ENCODE measurements at places on chromosomes 2 and 18.

- DNase-seq, result peak; percentile 45
Observed at GRCh38 chr2:160278879-160279177, 78.8 kb upstream of the ITGB6 start.

- no peak for DNase-seq
Observed at GRCh38 chr2:239581352-239581901, 180.6 kb upstream of the HDAC4 start.

DNA sequence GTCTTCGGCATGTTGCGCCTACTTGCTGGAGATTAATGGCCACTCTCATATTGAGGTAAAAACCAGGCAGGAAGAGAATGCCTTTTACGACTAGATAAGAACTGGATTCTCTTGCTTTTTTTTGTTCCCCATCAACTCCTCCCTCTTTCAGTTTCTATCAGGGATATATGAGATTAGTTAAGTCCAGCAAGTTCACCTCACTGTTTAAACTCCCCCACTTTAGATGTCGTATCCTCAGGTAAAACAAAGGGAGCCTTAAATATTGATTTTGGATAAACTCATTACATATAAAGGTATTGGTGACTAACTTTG lies 98.4 kb downstream of the PLEKHM3 start:
- no peak for DNase-seq

DNA sequence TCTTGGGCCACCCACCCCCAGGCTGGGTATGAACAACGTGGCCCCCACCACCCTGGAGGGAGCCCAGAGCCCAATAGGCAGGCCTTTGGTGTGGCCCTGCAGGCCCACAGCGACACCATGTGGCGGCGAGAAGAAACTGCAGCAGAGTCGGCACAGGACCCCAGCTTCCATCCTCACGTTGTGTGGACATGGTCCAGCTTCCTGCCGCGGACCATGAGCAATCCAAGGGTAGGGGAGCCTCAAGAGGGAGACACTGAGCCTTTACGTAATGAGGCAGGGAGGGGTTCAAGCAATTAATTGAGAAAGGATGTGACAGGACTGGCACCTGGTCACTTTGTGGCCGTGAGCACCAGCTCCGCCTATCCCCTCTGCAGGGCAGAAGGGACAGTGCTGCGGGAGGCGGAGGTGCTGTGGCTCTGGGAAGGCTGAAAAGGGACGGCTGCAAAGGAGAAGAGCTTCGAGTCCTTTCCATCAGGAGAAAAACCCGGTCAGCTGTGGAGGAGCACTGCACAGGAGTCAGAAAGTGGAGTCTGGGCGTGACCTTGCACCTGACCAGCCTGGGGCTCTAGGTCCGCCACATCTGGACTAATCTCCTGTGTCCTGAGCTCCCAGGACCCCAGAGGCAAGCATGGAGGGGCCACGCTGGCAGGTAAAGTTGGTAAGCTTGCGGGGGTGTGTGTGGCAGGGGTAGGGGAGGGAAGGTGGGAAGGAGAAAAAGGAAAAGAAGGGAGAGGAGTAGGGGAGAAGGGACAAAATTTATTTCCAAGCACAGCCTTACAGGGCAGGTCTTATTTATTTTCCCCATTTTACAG lies 44.9 kb downstream of the TMEM37 start:
- peak; percentile 30 for DNase-seq

DNA sequence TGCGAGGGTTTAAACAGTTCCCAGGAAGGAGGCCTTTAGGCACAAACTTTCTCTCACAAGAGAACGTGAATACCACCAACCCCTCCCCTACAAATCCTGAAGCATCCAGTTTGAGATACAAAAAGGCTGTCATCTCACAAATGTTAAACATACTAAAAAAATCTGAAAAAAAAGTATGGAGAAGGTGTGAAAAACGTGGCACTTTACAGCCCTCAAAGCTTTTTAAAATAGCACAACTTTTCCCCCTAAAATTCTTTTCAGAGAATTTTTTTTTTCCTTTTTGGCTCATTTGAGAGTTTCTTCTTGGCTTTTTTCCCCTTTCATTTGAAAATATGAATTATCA lies 10.1 kb downstream of the ZEB2 start:
- DNase-seq, result no peak

GRCh38 chr2:234448506-234449184 lies 48.2 kb downstream of the ARL4C start:
- DNase-seq, result peak; percentile 56

DNA sequence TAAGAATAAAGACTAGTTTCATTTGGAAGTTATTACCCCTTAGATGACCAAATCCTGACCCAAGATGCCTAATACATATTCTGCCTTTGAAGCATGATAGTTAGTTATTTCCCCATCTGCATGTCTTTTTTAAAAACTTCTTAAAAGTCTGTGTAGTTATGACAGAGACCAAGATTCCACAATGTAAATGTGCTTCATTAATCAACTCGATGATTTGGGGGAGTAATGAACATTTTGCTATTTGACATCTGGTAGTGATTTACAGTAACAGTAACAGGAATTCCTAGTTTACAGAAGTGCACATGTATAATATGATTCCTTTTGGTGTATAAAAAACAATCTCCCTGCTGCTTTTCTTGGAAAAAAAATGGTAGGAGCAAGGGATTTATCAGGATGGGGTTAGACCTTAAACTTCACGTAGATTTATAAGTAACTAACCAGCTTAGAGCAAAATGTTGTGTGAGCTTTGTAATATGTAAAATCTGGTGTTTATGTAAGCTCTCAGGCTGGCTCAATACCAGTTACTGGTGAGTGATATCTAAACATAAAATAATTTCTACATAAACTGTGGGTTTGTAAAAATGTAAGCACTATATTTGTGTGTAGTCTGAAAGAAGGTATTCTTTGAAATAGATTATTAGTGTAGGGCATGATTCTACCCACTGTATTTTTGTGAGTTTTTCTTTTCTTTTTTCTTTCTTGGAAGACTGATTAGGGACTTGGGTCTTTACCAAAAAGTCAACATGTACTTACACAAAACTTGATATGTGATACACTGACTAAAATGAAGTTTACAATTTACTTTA lies 641.6 kb downstream of the EPHA4 start:
- no peak for DNase-seq

- no peak for DNase-seq
Observed at GRCh38 chr2:70454936-70455544, 98.6 kb downstream of the TGFA start.

- no peak for DNase-seq
Observed at GRCh38 chr2:236550290-236550689, 19.3 kb upstream of the ACKR3 start.

GRCh38 chr2:169023161-169023560 lies 8.0 kb downstream of the ABCB11 start:
- no peak for DNase-seq

- no peak for DNase-seq
Observed at GRCh38 chr2:189681203-189681602, 6.7 kb downstream of the ANKAR start.

DNA sequence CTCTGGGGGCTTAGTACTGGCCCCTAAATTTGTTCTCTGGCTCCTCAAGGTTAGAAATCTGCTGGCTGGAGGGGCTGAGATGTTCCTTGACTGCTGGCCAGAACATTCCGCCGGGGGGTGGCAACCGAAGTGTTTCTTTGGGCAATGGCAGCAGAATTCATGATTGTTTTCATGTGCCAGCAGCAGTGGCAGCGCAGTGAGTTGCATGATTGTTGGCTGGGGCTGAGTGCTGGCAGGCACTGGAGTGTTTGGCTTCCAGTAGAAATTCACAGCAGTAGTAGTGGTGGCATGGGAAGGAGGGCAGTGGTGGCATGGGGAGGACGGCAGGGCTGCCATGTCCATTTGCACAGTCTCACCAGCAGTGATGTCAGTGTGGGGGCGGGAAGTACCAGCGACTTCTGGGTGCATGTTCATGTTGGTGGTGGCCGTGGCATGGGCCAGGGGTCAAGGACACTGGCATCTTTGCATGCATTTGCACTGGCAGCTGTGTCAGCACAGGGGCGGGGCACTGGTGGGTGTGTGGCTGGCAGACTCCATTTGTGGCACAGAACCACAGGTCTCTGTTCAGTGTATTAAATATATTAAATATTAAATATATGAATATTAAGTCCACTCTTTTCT lies 130.6 kb upstream of the CDH7 start:
- no peak for DNase-seq

- no peak for DNase-seq
Observed at GRCh38 chr2:152542337-152542994, 174.8 kb downstream of the PRPF40A start.

DNA sequence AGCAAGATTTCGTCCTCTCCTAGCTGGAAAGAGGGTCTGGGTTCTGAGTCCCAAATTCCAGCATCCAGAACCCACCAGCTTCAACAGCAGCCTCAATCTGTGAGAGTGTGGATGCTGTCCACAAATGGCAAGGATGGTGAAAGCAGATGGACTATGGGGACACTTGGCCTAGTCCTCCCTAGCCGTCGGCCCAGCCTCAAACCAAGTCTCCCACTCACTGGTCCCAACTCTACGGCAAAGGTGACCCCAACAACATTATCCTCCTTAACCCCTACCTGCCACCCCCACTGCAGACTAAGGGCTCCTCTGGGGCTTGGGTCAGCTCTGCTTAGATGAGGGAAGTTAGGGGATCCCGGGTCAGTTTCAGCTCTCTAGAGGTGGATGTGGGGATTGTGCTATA lies 57.3 kb downstream of the TNS1 start:
- no peak for DNase-seq

DNA sequence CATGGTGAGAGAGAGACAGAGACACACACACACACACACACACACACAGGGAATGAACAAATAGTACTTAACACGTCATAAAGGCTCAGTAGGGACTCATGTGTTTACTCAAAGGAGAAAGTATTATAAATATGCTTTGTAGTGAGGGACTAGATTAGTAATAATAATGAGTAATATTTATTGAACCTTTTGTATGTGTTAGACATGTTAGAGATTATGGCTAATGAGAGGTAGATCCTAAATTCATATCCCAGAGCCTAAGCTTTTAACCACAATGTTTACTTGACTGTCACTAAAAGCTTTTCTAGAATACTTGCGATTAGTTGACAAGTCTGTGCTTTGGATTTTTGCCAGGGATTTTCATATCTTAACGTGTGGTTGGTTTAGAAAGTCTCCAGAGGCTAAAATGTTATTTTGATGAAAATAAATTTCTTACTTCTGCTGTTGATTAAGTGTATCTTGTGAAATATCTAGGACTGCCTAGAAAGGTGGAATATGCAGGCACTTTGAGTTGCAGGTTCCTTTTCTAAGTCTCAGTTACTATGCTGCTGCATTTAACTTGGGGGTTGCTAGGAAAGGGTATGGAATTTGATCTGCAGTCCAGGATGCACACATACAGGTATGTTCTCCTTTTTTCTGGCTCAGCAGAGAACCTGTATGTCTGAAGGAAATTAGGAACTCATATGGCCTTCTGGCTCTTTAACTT lies 64.5 kb downstream of the UBR3 start:
- no peak for DNase-seq

GRCh38 chr2:75140288-75140687 lies 59.0 kb downstream of the TACR1 start:
- no peak for DNase-seq

DNA sequence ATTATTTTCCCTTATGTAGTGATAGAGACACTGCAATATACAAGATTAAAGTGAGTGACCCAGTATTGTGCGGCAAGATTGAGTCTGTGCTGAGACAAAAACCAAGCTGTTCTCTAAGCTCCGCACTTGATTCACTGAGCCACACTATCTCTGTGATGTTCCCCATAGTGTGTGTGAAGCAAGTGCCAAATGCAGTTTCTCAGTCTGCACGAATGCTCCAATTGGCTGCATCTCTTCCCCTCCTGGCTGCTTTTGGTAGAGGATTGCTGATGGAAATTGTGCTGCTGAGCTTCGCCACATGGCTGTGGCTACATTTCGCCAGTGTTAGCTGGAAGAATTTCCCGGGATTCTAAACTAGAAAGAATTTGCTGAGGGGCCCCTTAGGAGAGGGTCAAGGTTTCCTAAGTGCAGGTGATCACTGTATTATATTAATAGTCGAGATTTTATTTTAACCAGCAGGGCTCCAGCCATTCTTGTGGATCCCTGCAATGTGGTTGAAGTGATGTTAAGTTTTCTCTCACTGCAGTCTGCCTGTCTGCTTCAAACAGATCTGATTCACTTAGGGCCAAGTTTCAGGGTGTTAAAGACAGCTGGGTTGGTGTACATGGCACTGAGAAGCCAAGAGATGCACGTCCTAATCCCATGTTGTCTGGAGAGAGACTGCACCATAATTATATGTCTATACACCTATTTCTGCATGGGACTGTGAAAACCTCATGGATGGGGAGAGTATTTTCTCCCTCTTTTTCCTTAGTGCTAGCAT lies 317.2 kb downstream of the DCC start:
- DNase-seq, result no peak

DNA sequence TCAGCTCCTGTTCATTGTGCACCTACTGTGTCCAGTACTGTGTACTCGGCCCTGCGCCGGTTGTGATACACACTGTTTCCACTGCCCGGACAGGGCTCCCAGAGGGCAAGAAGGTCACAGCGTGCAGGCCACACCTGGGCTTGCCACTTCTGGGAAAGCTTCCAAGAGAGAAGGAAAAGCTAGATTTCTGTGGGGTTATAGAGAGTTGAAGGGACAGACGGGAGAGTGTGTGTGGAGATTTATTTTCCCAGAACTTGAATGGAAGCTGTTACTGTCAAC lies 3.8 kb upstream of the CNDP1 start:
- DNase-seq, result no peak

- DNase-seq, result no peak
Observed at GRCh38 chr2:44956843-44957242, 15.3 kb downstream of the SIX3 start.

GRCh38 chr2:111667001-111667400 lies 217.0 kb downstream of the ANAPC1 start:
- no peak for DNase-seq

DNA sequence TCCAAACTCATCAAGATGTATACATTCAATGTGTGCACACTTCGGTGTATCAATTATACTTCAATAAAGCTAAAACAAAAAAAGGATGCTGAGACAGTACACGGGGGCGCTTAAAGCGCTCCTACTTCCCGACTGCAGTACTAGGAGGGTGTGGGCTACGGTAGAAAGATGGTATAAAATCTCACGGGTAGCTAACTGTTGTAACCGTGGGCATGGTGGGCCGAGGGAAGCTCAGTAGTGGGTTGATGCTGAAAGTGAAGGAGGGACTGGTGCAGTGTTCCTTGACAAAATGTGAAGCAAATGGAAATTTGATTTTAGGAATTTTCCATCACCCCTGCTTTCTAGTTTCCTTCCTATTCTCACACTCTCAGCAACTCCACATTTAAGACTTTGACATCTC lies 42.6 kb upstream of the DARS1 start:
- no peak for DNase-seq

- peak; percentile 83 for DNase-seq
Observed at GRCh38 chr18:63007231-63007630, 291.9 kb downstream of the PHLPP1 start.

Data from foreskin melanocyte (primary cell).